Effector memory CD4-positive, alpha-beta T cell (primary cell): ENCODE measurements at places on chromosomes 7 and 10.

GRCh38 chr10:102113956-102114857 lies 6.0 kb downstream of the LDB1 start:
- H3K4me3 ChIP-seq, result peak overlapping the region; percentile 58
- H3K4me1 ChIP-seq, result peaks cover 54% of the 10 kb centered on the region
- H3K27me3 ChIP-seq, result no peaks in the 10 kb centered on the region
- DNase-seq, result no peak
- peaks cover 21% of the 10 kb centered on the region for H3K36me3 ChIP-seq

GRCh38 chr7:151166629-151167196 lies 781 bp downstream of the GBX1 start:
- peaks cover 8% of the 10 kb centered on the region for H3K4me1 ChIP-seq
- no peak for DNase-seq
- H3K36me3 ChIP-seq, result no peaks in the 10 kb centered on the region
- no peak overlapping the region for H3K27ac ChIP-seq
- peak overlapping the region; percentile 42 for H3K4me3 ChIP-seq

DNA sequence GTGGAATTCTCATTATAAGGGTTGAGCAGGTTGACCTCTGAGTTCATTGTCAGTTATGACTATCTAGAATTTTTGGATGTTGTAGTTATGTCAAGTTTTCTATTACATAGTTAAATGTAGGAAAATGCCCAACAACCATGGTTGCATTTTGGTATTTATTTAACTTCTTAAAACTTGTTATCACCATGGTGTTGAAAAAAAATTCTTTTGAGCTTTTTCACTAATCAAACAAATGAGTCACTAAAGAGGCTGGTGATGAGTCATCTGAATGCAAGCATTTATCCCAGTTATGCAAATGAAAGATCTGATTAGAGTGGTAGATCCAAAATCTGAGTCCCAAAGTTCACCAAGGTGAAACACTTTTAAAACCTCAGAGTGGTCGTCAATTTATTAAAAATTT lies 624.7 kb upstream of the IGFBP3 start:
- DNase-seq, result no peak
- H3K4me1 ChIP-seq, result no peaks in the 10 kb centered on the region
- no peaks in the 10 kb centered on the region for H3K27me3 ChIP-seq
- H3K4me3 ChIP-seq, result no peak overlapping the region

GRCh38 chr10:69415049-69415448 lies 1.7 kb downstream of the TACR2 start:
- no peak overlapping the region for H3K27ac ChIP-seq
- H3K4me1 ChIP-seq, result no peaks in the 10 kb centered on the region
- no peak overlapping the region for H3K4me3 ChIP-seq
- no peak for DNase-seq
- no peaks in the 10 kb centered on the region for H3K36me3 ChIP-seq

- no peaks in the 10 kb centered on the region for H3K36me3 ChIP-seq
- H3K4me3 ChIP-seq, result no peak overlapping the region
- no peak for DNase-seq
- H3K27ac ChIP-seq, result no peak overlapping the region
These were observed 525.7 kb downstream of the KCNMA1 start for GRCh38 chr10:77111611-77112550.

DNA sequence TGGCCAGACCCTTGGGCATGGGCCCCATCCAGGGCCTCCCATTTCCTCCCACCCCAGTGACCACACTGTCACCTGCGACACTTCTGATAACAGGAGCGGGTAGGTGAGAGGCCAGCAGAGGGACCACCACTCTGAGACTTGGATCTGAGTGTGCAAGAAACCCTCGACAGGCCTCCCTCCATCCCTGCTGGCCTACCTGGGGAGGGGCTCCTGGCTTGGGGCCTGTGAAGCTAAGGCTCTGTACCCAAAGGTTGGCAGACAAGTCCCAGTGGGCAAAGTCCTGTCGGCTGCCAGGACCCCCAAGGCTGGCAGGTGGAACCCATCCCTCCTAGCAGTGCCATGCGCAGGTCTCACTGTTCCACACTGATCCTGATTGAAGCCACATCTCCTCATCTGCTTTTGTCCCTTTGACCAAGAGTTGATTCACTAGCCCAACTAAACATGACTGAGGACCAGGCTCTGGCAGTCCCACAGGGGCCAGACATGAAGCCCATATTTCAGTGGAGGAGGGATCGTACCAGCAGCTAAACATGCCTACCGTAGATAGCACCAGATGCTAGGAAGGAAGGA lies 1.2 kb upstream of the PGAM2 start:
- no peaks in the 10 kb centered on the region for H3K27me3 ChIP-seq
- no peak overlapping the region for H3K27ac ChIP-seq
- peaks cover 13% of the 10 kb centered on the region for H3K4me1 ChIP-seq
- H3K4me3 ChIP-seq, result no peak overlapping the region
- H3K36me3 ChIP-seq, result peaks cover 12% of the 10 kb centered on the region

- peaks cover 69% of the 10 kb centered on the region for H3K4me1 ChIP-seq
- peak overlapping the region; percentile 72 for H3K27ac ChIP-seq
- no peaks in the 10 kb centered on the region for H3K36me3 ChIP-seq
- no peaks in the 10 kb centered on the region for H3K27me3 ChIP-seq
- peak; percentile 55 for DNase-seq
These were observed 6.5 kb upstream of the C10orf105 start for GRCh38 chr10:71725998-71726579.
